ENCODE measurements at places on chromosomes 11 and 22.
A peak's percentile ranks its signal among the peaks of the same experiment; 100 is the strongest.

GRCh38 chr22:46537225-46537945, at the start of gene CELSR1:
Gene CELSR1 (minus strand): TSS chr22:46537620. CDS start chr22:46537170, 450 bp downstream.
- no peak for DNase-seq

DNA sequence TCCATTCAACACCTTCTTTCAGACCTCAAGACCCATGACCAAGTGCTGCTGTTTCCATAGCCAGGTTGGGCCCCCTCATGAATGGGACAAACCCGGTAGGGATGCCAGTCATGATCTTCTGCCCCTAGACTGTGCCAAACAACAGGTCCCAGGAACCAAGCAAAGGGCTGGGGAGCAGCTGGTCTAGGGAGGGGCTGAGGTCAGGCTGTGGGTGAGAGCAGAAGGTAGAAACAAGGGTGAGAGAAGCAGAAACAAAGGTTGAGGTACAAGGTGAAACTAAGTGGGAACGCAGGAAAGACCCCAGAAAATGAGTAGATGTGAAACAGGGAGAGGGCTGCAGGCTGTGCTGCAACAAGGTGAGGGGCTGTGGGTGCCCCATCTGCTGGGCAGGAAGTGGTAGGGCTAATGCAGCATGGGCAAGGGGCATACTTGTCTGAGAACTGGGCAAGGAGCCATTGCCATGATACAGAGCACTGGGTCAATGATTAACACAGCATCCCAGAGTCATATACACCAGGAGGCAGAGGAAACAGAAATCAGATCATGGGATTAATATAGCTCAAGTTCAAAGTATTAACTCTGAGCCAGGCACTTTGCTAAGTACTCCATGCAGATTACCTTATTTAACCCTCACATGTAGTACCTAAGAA, 45.9 kb downstream of the SLC1A2 start:
- DNase-seq: no peak

DNA sequence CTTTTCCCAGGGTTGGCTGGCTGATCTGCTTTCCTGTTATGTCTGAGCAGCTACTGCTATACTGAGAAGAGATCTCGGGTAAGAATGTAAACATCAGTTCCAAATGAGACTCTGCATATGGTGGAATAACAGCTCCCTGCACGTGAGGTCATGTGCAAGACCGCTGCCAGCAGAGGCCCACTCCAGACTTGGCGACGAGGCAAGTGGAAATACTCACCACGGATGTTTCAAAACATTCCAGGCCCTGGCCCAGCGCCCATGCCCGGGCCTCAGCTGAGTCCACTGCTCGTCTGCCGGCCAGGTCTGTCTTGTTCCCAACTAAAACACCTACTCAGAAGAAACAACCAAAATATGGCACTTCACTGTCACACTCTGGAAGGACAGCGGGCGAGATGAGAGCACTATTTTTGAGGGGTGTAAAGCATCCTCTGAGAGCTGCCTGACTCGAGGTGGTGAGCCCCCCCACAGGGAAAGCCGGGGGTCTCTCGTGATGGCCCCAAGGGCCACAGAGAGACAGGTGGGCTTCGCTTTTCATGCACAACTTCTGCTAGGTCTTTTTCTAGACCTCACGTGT, 13.1 kb downstream of the IFT27 start:
- no peak for DNase-seq

GRCh38 chr11:66607126-66607834, 9.2 kb upstream of the RBM14 start:
- DNase-seq: peak; percentile 45

GRCh38 chr11:67060111-67060522, 3.5 kb downstream of the RHOD start:
- DNase-seq: peak; percentile 99

DNA sequence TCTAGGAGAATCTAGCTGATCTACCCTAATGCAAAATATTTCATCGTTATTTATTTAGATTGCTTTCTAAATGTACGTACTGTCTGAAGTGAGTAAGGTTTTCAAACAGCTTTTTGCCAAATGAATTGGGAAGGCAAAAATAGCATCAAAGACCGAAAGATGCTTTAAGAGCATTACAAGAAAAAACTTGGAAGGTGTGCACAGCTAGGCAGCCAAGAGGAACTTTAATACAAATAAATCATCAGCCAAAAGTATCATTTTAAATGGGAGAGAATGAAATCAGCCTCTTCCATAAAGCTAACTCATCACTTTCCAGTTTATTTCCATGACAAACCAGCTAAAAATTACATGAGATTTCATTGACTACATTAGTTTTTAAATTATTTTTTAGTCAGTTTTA, 30.2 kb upstream of the CFAP300 start:
- DNase-seq: no peak

GRCh38 chr11:64289002-64289564, 2.0 kb upstream of the KCNK4 start:
- no peak for DNase-seq

DNA sequence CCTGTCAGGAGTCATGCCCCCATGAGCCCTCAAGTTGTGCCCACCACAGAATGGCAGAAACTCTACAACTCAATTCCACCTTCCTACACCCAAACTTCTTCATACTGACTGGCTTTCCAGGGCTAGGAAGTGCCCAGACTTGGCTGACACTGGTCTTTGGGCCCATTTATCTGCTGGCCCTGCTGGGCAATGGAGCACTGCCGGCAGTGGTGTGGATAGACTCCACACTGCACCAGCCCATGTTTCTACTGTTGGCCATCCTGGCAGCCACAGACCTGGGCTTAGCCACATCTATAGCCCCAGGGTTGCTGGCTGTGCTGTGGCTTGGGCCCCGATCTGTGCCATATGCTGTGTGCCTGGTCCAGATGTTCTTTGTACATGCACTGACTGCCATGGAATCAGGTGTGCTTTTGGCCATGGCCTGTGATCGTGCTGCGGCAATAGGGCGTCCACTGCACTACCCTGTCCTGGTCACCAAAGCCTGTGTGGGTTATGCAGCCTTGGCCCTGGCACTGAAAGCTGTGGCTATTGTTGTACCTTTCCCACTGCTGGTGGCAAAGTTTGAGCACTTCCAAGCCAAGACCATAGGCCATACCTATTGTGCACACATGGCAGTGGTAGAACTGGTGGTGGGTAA, at the start of gene OR52W1:
Gene OR52W1, plus strand, starts transcription at position 51 of the 637 bp plus-strand sequence. Its CDS starts 0 bp downstream, at position 51.
- no peak for DNase-seq

DNA sequence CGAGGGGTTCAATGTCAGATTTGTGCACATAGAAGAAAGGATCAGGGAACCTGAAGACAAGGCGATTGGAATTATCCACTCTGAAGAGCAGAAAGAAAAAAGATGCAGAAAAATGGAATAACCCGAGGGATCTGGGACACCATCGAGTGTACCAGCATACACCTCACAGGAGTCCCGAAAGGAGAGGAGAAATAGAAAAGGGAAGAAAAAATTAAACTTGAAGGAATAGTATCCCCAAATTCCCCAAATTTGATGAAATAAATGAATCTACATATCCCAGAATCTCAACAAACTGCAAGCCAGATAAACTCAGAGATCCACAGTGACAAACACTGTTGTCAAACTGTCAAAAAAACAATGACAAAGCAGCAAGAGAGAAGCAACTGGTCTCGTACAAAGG, 21.4 kb downstream of the IL17REL start:
- DNase-seq: no peak

- DNase-seq: no peak
Observed at GRCh38 chr11:67642173-67643120, 2.9 kb upstream of the TBX10 start.

Data from H54 (cell line).